Renal pelvis (tissue), 12 donors: ENCODE measurements at places on chromosomes 3 and 15.

DNA sequence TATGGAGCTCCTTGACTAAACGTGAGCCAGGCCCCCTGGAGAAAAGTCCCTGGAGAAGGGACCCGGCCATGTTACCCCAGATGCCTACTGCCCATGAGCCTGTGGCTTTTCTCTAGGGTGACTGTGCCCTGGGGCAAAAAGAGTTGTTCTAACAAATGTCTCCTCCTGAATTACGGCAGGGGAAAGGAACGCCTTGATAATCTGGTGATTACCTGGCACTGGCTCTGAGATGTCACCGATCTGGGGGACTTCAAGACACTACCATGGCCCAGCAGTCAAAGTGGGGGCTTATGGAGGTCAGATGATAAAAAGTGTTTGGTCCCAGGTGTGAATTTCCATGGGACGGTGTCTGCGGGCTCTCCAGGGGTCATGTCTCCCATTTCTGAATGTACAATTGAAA is 140.7 kb downstream of the KLF13 start:
- DNase-seq: no peak

GRCh38 chr15:43538091-43538490 is 20.7 kb downstream of the MAP1A start:
- no peak for DNase-seq

DNA sequence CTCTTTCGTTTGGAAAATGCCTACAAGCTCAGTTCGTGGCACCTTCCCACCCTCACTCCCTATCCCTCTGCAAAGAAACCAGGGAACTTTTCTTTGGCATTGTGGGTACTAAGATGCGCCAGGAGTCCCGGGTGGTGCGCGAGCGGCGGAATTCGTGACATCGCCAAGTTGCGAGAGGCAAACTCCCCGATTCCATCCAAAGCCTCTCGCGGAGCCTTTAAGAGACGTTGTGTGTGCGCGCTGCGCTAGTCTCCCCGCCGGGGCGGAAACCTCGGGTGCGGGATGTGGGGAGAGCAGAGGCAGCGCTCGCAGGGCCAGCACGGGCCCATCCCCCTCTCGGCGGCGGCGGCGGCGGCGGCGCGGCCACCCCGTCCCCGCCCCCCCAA is 443 bp upstream of the NR2F2 start:
- no peak for DNase-seq

- DNase-seq: no peak
Measured at GRCh38 chr15:48939648-48940047, 24.1 kb downstream of the SHC4 start.

GRCh38 chr3:127014536-127015281 is 31.8 kb downstream of the PLXNA1 start:
- DNase-seq: no peak

DNA sequence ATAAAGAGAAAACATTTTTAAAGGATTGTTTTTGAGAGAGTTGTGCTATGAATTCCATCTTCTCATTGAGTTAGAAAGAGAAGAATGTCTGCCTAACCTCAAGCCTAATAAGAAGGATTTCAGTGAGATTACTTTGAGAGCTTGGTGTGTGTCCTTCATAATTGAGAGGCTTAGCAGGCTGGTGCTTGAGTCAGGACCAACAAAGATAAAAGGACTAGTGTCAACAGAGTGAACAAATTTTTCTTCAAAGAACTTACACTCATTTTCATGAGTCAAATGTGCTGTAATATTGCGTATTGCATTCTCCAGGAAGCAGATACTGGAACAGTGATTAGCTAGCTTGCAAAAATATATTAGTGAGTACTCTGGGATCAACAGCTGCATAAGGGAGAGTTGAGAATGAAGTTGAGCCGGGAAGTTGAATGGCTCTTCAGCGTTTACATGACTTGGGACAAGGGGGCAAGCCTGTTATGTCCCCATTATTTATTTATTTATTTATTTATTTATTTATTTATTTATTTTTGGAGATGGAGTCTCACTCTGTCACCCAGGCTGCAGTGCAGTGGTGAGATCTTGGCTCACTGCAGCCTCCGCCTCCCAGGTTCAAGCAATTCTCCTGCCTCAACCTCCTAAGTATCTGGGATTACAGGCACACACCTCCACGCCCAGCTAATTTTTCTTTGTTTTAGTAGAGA is 37.5 kb upstream of the SLITRK3 start:
- DNase-seq: no peak

DNA sequence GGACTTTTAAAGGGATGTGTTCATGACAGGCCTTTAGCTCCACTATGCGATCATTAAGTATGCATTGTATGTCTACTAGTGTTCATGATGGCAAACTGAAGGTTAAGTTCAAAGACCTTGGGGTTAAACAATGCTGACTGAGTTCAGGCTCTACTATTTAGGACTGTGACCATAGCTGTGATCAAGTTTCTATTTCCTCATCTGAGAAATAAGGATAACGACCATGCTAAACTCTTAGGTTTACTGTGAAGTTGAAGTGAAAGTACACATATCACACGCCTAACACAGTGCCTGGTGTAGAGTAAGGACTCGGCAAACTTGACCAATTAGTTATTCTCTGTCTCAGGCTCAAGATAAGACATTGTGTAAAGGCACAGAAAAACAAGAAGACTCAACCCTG is 243.2 kb downstream of the MBNL1 start:
- no peak for DNase-seq

- DNase-seq: no peak
Measured at GRCh38 chr3:97235179-97235578, 420.8 kb downstream of the EPHA6 start.

DNA sequence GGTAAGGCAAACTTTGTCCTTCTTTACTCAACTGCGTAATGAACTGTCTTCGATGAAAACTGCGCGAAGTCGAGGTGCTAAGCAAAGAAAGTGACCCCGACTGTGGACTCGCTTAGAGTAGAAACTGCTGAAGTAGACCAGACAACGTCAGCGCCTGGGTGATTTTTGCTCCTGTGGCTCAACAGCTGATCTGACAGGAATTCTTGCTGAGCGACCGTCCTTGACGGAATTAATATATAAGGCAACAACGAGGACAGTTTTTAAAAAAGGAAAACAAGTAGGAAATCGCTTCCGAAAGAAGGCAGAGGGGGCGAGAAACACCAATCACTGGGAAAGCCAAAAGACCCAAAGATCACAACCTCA is 541 bp downstream of the RPS27L start:
- DNase-seq: peak; percentile 61

- no peak for DNase-seq
Measured at GRCh38 chr3:194871143-194871863, 185.6 kb downstream of the FAM43A start.

- no peak for DNase-seq
Measured at GRCh38 chr15:97156739-97157265, 803.7 kb upstream of the ARRDC4 start.

DNA sequence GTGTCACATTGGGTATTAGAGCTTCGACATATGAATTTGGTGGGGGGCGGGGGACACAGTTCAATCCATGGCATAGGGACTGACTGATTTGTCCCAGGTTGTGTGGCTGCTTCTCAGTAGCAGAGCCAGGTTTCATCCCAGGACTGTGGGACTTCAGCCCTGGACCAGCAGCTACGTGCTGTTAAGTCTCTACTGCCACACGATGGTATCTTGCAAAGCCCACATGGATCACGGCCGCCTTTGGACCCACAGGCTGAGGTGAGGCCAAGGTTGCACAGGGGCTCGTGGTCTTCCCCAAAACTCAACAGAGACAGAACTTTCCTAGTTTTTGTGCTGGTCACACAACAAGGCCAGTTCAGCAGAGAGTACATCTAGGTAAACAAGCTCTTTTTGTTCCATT is 97.4 kb downstream of the LRRK1 start:
- DNase-seq: no peak

- peak; percentile 68 for DNase-seq
Measured at GRCh38 chr3:138434276-138434874, at the start of gene ESYT3. Gene ESYT3 (plus strand): TSS chr3:138434616. CDS start chr3:138434799, 183 bp downstream.

DNA sequence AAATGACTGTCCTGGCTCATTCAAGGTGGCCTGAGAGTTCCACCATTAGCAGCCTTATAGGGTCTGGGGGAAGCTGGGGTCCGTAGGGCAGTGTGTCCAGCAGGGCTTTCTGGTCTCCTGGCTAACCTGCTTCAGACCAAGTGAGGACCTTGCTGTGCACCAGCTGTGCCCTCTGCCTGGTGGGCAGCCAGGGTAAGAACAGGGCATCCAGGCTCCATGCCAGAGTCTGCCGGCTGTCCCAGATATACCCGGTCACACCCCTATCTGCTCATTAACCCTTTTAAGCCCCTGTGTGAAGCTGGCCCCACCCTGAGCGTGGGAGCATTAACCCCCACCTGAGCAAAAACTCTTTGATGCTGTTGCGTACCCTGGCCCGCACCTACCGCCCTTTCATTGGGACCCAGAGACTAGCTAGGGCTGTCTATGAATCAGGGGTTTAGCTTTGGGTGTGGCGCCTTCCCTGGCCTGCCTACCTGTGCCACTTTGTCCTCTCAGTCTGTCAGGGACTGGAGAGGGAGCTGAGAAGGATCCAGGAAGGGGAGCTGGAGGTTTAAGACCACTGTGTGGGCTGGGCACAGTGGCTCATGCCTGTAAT is 17.6 kb downstream of the SEMA3F start:
- no peak for DNase-seq

- DNase-seq: no peak
Measured at GRCh38 chr3:78434801-78435200, 1333.0 kb downstream of the ROBO1 start.

- DNase-seq: no peak
Measured at GRCh38 chr3:119292666-119293065, 1.5 kb upstream of the ARHGAP31 start.

DNA sequence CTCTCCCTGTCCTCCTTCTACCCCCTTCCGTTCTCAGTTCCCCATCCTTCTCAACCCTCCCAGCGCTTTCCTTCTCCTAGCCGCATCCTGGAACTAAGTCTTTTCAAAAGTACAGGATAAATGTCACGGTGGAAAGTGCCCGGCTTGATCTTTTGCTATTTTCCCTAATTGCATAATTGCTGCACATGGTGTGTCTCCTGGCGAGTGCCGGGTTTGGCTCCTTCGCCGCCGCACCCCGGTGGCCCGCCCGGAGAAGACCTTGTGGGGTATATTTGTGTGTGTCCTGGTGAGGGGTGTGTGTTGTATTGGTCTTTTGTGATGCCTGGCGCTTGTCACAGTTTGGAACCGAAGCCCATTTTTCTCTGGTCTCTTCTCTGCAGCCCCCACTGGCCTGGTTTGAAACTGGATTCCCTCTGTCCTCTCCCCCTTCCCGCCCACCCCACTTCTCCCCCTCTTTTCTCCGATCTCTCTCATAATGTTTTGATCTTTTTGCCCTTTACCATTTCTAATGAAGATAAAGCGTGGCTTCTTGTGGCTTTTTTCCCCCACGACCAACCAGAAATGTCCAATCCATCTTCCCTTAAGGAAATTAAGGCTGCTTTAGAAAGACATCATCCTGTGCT is 692 bp downstream of the UBE2E2 start:
- peak; percentile 24 for DNase-seq

DNA sequence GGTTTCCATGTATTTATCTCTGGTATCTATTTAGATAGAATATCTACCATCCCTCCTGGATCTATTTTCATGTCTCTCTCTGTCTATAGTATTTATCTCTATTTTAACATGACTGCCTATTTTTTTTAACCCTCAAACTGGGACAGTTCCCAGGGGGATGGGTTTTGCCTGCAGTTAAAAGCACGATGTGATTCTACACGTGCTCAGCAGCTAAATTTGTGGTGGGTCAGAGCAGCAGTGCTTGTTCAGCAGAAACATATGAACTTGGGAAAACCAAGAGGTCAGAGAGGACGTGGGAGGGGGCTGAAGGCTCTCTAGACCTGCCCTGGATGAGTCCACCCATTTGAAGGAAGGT is 189.2 kb downstream of the NTRK3 start:
- DNase-seq: no peak

DNA sequence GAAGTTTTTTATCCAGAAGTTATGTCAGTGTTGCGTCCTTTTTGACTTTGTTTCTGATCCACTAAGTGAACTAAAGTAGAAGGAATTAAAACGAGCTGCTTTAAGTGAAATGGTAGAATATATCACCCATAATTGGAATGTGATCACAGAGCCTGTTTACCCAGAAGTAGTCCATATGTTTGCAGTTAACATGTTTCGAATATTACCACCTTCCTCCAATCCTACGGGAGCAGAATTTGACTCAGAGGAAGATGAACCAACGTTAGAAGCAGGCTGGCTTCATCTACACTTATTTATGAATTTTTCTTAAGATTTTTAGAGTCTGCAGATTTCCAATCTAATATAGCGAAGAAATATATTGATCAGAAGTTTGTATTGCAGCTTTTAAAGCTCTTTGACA is 57.6 kb downstream of the DNAH1 start:
- no peak for DNase-seq

DNA sequence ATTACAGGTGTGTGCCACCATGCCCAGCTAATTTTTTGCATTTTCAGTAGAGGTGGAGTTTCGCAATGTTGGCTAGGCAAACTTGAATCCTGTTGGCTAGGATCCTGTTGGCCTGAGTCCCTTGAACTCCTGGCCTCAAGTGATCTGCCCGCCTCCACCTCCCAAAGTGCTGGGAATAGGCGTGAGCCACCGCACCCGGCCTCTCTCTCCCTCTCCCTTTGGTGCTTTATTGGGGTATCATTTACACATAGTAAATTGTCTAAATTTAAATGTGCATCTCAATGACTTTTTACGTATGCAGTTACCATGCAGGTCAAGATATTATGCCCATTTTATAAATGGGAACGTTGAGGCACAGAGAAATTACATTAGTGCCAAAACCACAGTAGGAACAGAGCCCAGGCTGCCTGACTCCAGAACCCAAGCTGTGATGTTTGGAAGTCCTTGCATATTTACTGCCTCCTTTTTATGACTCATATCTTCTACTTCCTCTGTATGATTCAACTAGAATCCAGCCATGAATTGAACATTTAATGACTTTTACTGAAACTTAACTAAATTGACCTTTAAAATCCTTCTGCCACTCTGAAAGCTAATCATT is 34.0 kb upstream of the RPP14 start:
- DNase-seq: no peak

DNA sequence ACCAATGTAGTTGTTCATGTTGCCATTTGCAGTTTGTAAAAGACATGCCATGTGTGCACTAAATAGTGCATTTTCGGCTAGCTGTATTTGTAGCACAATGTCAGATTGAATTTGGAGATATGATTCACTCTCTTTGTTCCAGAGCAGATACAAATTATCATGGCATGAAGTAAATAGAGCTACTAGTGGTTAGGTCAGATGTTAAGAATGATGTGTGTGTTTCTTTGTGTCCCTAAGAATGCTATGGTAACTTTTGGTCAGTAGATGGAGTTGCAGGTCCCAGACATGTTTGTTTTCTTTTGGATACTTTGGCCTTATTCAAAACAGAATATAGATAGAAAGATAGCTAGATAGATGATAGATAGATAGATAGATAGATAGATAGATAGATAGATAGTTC is 595.8 kb downstream of the NLGN1 start:
- DNase-seq: peak; percentile 28

DNA sequence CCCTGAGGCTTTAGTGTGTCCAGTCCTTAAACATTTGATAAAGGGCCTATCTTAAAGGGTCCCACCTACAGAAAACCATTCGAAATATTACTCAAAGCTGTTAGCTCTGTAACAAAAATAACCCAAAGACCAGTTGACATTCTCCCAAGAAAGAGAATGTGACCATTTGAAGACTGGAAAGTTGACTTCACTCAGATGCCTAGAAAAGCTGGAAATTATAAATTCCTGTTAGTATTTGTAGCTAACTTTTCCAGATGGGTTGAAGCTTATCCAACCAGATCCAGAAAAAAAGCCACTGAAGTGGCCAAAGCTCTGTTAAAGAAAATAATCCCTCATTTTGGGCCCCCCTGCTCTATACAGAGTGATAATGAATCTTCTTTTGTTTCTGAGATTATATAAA is 408.4 kb downstream of the PLOD2 start:
- DNase-seq: no peak
